Fibroblast of villous mesenchyme (primary cell): ENCODE measurements at places on chromosomes 11 and 22. TPM values are rescaled to one million over a fixed set of nuclear protein-coding genes. Genes with fewer than 3 reads are reported as not detected.

Gene PGA4
- total RNA-seq, result not detected in 2 replicates

Gene SEPTIN5
- 10.4 and 14.8 TPM in 2 replicates for total RNA-seq

Gene OR2AT4
- total RNA-seq, result not detected in 2 replicates

Gene BTBD18
- not detected in 2 replicates for total RNA-seq

- no peak for DNase-seq
Measured at GRCh38 chr11:28318871-28319270, 210.7 kb downstream of the METTL15 start.

GRCh38 chr22:35660291-35661127 lies 12.3 kb downstream of the APOL6 start:
- DNase-seq, result peak; percentile 55

- no peak for DNase-seq
Measured at GRCh38 chr11:12272821-12273617, 104.4 kb upstream of the PARVA start.

GRCh38 chr11:114280696-114281095 lies 15.5 kb upstream of the NNMT start:
- DNase-seq, result peak; percentile 94
